GM12878 (cell line): ENCODE measurements at places on chromosomes 4 and X. TPM values are rescaled to one million over a fixed set of nuclear protein-coding genes. Genes with fewer than 3 reads are reported as not detected.

FAM114A1 gene
- polyA plus RNA-seq: 2.5 and 3.1 TPM in 2 replicates

C4orf36 gene
- polyA plus RNA-seq: 0.48 and 1.2 TPM in 2 replicates

CISD2 gene
- 132 TPM in 2 replicates for polyA plus RNA-seq

NDP gene
- not detected in 2 replicates for polyA plus RNA-seq

MTNR1A gene
- not detected in 2 replicates for polyA plus RNA-seq

FAM9C gene
- not detected in 2 replicates for polyA plus RNA-seq
